Aorta (tissue), 5 donors: ENCODE measurements at places on chromosomes 12 and 14. TPM values are rescaled to one million over a fixed set of nuclear protein-coding genes. Genes with fewer than 3 reads are reported as not detected.
A peak's percentile ranks its signal among the peaks of the same experiment; 100 is the strongest.

DNA sequence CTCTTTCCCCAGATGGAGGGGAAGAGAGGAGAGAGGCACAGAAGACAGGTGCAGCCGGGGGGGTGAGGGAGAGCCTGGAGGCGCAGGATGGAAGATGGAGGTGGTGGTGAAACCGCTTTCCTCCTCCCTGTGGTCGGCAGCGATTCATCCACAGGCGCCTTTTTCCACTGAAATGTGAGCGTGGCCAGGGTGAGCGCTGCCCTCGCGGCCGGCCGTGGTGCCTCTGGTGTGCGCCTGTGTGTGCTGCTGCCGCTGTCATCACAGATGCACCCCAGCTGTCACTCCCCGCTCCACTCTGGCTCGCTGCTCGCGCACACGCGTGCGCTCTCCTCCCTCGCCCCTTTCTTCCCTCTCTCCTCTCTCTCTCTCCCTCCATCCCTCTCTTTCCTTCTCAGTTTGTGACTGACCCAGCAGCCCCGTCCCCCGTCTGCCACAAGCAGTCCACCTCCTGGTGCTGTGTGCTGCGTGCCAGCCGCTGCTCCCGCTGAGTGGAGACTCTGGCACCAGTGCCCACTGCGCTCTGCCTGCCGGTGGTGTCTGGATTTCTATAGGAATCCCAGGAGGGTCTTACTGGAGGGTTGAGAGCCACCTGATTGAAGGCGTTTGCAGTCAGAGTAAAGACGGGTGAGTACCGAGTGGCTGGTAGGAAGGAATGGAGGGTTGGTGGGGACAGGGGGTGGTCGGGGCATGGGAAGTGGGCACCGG lies at the start of gene LRTM2:
Gene LRTM2, plus strand, starts transcription at position 375 of the 705 bp plus-strand sequence. CDS start 7,584 bp downstream, outside the sequence.
- no peaks in the 10 kb centered on the region for H3K36me3 ChIP-seq
- H3K4me3 ChIP-seq = no peak within 1 kb of the TSS
- no peaks in the 10 kb centered on the region for H3K27me3 ChIP-seq
- no peak within 1 kb of the TSS for H3K27ac ChIP-seq

- no peaks in the 10 kb centered on the region for H3K36me3 ChIP-seq
- no peak overlapping the region for H3K4me3 ChIP-seq
- H3K27me3 ChIP-seq = no peaks in the 10 kb centered on the region
These were observed 90.9 kb upstream of the PLXNC1 start for GRCh38 chr12:94057262-94058151.

DNA sequence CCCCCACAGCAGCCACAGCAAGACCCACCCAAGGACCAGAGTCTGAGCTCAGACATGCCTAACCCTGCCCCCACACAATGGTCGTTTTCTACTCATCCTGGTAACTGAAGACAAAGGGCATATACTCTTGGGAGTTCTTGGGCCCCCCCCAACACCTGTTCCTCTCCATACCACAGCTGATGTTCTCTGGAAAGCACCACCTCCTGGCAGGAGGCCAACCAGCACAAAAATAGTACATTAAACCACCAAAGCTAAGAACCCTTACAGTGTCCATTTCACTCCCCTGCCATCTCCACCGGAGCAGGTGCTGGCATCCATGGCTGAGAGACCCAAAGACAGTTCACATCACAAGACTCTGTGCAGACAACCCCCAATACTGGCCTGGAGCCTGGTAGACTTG lies 80.6 kb upstream of the DAAM1 start:
- no peak for DNase-seq
- H3K4me3 ChIP-seq = no peak overlapping the region
- H3K27ac ChIP-seq = no peak overlapping the region
- H3K27me3 ChIP-seq = no peaks in the 10 kb centered on the region
- H3K36me3 ChIP-seq = no peaks in the 10 kb centered on the region

DNA sequence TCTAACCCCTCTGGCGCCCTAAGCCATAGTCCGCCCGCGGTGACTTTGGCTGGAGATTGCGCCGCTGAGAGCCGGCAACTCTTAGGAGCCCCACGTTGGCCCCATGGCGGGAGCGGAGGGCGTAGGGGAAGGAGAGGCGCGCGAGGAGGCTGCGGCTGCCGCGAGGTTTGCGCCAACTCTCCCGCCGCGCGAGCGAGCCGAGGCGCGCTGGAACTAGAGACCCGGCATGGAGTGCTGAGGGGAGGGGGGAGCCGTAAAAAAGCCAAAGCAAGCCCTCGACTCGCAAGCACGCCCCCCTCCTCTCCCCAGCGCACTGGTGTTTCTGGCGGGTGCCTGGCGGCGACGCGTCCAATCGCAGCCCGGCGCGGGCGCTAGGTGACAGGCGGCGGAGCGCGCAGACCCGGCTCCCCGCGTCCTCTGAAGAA lies at the start of gene SYT10:
Gene SYT10, minus strand, starts transcription at position 233 of the 425 bp plus-strand sequence. CDS start 297 bp downstream, outside the sequence.
- no peak within 1 kb of the TSS for H3K27ac ChIP-seq
- peak; percentile 63 for DNase-seq
- H3K36me3 ChIP-seq = no peaks in the 10 kb centered on the region
- H3K27me3 ChIP-seq = no peaks in the 10 kb centered on the region
- H3K4me1 ChIP-seq = no peaks in the 10 kb centered on the region

GRCh38 chr14:65279510-65279909 lies 133.0 kb upstream of the FUT8 start:
- no peak overlapping the region for H3K4me3 ChIP-seq
- no peaks in the 10 kb centered on the region for H3K4me1 ChIP-seq
- no peaks in the 10 kb centered on the region for H3K36me3 ChIP-seq
- DNase-seq = no peak

GRCh38 chr14:92154283-92154942 lies 32.6 kb downstream of the CPSF2 start:
- no peak for DNase-seq
- H3K4me3 ChIP-seq = no peak overlapping the region
- no peak overlapping the region for H3K27ac ChIP-seq

- DNase-seq = no peak
- no peak overlapping the region for H3K27ac ChIP-seq
- H3K4me1 ChIP-seq = no peaks in the 10 kb centered on the region
- no peaks in the 10 kb centered on the region for H3K36me3 ChIP-seq
- no peak overlapping the region for H3K4me3 ChIP-seq
- no peaks in the 10 kb centered on the region for H3K27me3 ChIP-seq
These were observed 279.5 kb downstream of the ETNK1 start for GRCh38 chr12:22904485-22904884.

DNA sequence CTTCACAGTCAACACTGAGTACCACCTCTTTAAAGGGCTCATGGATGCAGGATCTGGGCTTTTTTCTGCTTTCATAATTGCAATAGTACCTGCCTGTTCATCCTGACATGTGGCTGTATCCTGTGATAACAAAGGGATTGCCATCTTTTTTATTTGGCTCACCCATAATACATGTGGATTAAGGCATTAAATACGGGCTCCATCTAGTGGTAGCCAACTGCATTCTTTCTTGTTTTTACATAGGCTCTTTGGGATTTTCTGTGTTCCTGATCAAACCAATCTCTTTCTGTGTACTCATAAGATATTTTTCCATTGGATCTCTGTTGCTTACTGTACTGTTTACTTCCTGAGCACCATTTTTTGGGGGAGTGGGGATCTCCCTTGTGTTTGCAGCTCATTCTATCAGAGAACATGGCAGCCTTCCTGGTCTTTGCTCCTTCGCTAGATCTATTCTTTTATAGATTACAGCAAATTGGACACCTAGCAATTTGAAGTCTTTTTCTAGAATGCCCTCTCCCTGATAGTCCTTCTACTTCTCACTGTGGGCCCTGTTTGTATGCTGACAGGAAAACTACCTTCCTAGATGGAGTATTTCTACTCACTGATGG lies 723.4 kb upstream of the MDGA2 start:
- H3K27ac ChIP-seq = no peak overlapping the region
- no peaks in the 10 kb centered on the region for H3K4me1 ChIP-seq
- H3K27me3 ChIP-seq = no peaks in the 10 kb centered on the region
- H3K4me3 ChIP-seq = no peak overlapping the region
- no peak for DNase-seq

DNA sequence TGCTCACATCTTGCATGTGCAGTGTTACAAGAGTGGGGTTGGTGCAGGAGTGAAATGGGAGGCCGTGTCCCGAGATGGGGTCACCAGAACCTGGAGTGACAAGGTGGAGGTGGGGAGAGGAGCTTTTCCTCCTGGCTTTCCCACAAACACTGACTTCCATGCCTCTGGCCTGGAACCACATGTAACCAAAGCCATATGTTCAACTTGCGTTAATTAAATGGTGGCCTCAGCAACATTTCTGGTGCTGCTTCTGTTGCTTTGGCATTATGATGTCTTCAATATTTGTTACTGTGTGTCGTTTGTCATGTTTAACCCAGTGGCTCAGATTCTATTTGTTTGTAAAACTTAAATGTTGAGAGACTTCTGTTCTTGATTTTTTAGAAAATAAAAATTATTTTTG lies 110.2 kb downstream of the VCPKMT start:
- no peaks in the 10 kb centered on the region for H3K36me3 ChIP-seq
- DNase-seq = no peak
- H3K27ac ChIP-seq = no peak overlapping the region
- H3K4me3 ChIP-seq = no peak overlapping the region
- H3K27me3 ChIP-seq = no peaks in the 10 kb centered on the region
- no peaks in the 10 kb centered on the region for H3K4me1 ChIP-seq

- H3K27ac ChIP-seq = no peak overlapping the region
- H3K4me1 ChIP-seq = no peaks in the 10 kb centered on the region
- no peak overlapping the region for H3K4me3 ChIP-seq
- H3K36me3 ChIP-seq = peaks cover 20% of the 10 kb centered on the region
- no peaks in the 10 kb centered on the region for H3K27me3 ChIP-seq
- DNase-seq = no peak
These were observed 23.7 kb downstream of the VTI1B start for GRCh38 chr14:67650694-67651093.

GRCh38 chr14:96267916-96268315 lies 11.9 kb downstream of the BDKRB1 start:
- no peaks in the 10 kb centered on the region for H3K27me3 ChIP-seq
- H3K36me3 ChIP-seq = no peaks in the 10 kb centered on the region
- H3K27ac ChIP-seq = no peak overlapping the region
- no peak overlapping the region for H3K4me3 ChIP-seq

- H3K27me3 ChIP-seq = no peaks in the 10 kb centered on the region
- no peaks in the 10 kb centered on the region for H3K4me1 ChIP-seq
- no peak overlapping the region for H3K4me3 ChIP-seq
- H3K27ac ChIP-seq = no peak overlapping the region
- DNase-seq = peak; percentile 89
- H3K36me3 ChIP-seq = no peaks in the 10 kb centered on the region
These were observed 37.1 kb upstream of the FOXJ2 start for GRCh38 chr12:7995266-7995963.

DNA sequence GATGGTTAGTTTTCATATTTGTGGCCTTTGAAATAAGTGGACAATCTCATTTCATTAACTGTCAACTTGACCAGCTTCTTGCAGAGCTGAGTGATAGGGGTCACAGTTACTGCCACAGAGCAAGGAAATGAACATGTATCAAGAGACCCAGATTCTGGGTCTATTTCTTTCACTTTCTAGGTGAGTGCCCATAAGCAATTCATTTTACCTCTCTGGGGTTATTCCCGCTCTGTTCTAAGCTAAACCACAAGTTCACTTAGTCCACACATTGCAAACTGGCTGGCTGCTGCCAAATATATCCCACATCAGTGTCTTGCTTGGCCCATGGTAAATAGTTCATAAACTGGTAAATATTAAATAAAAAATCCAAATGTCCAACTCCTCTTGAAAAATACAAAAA lies 29.9 kb downstream of the GPHB5 start:
- H3K36me3 ChIP-seq = peaks cover 5% of the 10 kb centered on the region
- DNase-seq = no peak
- H3K4me1 ChIP-seq = no peaks in the 10 kb centered on the region
- H3K27ac ChIP-seq = no peak overlapping the region

GRCh38 chr12:50065726-50066310 lies 8.4 kb downstream of the ASIC1 start:
- peak; percentile 34 for DNase-seq
- H3K36me3 ChIP-seq = no peaks in the 10 kb centered on the region
- no peak overlapping the region for H3K4me3 ChIP-seq

DNA sequence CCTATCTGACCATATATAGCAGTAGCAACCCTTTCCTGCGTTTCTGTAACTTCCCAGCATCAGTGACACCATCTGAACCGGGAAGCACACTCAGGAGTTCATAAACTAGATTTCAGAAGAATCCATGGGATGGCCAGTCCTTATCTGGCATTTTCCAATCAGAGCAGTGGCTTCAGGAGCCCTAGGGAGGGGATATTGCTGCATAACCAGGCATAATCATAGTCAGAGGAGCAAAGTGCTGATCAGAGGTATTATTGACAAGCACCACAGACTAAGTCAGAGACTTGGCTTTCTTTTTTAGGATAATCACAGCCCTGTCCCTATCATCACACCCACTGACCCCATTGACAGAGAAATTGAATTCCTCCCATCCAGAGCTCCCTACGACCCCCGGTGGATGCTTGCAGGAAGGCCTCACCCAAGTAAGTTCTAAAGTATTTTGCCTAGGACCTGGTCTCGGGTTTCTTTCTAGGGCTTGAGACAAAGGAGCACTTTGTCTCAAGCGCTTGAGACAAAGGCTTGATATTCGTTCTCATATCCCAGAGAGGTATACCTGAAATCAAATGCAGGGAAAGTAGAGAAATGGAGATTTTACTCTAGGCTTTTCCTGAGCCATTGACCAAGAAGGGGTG lies 55.1 kb downstream of the FOXN4 start:
- H3K4me3 ChIP-seq = no peak overlapping the region
- DNase-seq = no peak
- no peak overlapping the region for H3K27ac ChIP-seq

DNA sequence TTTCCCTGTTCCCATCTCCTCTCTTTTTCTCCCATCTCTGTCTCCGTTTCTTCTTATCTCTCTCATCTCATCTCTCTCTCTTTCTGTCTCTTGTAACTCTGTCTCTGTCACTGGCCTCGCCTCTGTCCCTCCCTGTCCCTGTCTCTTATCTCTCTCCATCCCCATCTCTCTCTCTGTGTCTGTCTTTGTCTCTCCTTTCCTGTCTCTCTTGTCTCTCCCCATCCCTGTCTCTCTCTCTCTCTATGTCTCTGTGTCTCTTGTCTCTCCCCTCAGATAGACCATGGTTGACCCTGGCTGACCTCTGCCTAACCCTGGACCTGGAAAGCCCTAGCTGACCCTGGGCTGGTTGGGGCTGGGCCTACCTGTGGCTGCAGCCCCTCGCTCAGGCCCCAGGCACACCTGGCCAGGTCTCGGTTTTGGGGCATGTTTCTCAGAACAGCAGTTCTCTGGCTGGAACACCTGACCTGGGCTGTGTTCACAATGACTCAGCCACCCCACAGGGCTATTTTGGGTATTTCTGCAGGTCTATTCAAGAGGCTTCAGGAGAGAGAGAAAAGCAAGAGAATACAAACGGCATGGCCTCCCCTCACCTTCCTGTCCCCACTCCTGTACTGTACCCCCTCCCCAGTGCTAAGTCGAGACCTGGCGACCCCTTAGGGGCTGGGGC lies 174.4 kb downstream of the TMEM121 start:
- H3K27ac ChIP-seq = no peak overlapping the region
- no peak overlapping the region for H3K4me3 ChIP-seq
- H3K27me3 ChIP-seq = no peaks in the 10 kb centered on the region
- H3K4me1 ChIP-seq = no peaks in the 10 kb centered on the region

The TAS2R20 gene
- 4.8 TPM for total RNA-seq

The EIF2S3B gene
- 0.69 TPM for total RNA-seq

The NPFF gene
- not detected for total RNA-seq

The SOAT2 gene
- total RNA-seq = 1.2 TPM

The ASCL1 gene
- total RNA-seq = not detected

The KRT77 gene
- not detected for total RNA-seq

The SLC8B1 gene
- 32.8 TPM for total RNA-seq
